ENCODE measurements at places on chromosomes 2 and 18.

DNA sequence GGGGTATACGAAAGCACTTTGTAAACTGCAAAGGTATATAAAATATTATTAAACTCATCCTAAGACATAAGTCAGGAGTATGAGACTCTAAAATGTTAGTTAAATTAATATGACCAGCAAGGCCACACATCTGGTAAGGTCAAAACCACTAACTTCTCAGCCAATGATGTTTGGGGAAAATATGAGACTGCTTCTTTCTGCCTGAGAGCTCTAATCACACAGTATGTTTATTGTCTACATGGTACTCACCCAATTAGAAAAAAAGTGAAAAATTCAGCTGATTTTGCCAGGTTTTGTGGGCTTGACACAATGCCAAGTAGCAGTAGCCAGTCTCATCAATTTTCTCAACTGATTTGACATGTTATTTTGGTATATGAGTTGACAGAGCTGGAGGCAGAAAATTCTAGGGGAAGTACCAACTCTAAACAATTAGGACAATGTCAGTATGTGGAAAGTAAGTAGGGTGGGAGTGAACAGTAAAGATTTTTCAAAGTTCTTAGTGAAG is 87.3 kb downstream of the ALK start:
- no peak for DNase-seq

- no peak for DNase-seq
Measured at GRCh38 chr18:45849529-45849928, 24.1 kb downstream of the SIGLEC15 start.

DNA sequence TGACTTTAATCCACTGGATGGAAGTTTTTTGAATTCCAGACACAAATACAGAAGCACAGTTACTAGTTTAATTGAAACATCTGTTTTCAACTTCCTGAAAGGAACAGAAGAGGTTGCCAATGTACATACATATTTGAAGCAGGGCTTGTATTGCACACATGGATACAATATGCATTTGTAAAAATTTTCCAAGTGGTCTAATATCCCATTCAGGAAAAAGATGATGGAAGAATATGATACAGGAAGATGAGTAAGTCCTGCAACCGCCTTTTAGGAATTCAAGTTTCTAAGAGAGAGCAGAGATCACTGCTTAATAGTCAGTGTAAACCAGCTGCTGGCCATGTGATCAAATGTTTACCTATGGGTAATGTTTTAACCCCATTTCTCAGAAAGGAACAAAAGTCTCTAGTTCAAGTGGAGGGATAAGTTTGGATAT is 265.4 kb downstream of the TRIB2 start:
- DNase-seq, result no peak

- DNase-seq, result no peak
Measured at GRCh38 chr18:2916184-2916583, 69.4 kb downstream of the EMILIN2 start.

DNA sequence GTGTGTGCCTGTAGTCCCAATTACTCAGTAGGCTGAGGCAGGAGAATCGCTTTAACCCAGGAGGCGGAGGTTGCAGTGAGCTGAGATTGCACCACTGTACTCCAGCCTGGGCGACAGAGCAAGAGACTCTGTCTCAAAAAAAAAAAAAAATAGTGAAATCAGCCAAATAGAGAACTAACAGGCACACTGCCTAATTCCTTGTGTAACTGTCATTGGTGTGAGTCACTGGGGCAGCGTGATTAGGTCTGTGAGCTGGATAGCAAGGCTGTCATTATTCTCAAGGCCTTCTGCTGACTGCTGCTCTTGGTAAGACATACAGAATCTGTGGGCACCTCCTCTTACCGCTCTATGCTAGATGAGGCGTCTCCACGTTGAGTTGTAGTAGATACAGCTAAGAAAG is 270.3 kb downstream of the NEDD4L start:
- no peak for DNase-seq

DNA sequence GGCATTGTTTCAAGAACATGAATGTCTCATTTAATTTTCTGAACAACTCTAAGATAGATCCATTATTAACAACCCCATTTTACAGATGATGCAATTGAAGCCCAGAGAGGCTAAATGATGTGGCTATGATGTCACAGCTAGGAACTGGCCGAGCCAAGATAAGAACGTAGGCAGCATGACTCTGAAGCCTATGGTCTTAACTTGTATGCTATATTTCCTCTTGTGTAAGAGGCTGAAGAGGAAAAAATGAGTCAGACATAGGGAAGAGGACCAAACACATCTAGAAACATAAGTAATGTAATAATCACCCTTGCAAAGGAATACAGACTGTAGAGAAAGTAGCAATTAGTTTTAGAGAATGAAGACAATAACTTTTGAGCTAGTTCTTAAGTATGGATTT is 416.8 kb downstream of the FIGN start:
- DNase-seq, result no peak

DNA sequence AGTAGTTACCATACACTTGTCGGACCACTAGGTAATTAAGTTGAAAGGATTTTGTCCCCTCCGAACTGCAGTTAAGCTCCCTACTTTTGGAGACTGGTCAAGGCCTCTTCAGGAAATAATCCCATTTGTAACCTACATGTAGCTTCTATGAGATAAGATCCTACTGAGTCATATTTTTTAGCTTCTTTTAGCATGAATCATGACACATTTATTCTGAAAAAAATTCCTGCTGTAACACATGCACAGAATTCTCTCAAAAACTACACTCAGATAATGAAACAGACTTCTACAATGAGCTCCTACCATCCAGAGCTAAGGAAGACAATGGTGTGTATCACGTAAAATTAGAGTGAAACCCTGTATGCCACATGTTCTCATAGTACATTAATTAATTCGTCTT is 100.7 kb upstream of the CCDC195 start:
- DNase-seq, result no peak
